Kidney (tissue), 22 donors: ENCODE measurements at places on chromosomes 7 and 10.
A peak's percentile ranks its signal among the peaks of the same experiment; 100 is the strongest.

GRCh38 chr10:71285180-71285545 is 33.9 kb upstream of the SLC29A3 start:
- DNase-seq: no peak

DNA sequence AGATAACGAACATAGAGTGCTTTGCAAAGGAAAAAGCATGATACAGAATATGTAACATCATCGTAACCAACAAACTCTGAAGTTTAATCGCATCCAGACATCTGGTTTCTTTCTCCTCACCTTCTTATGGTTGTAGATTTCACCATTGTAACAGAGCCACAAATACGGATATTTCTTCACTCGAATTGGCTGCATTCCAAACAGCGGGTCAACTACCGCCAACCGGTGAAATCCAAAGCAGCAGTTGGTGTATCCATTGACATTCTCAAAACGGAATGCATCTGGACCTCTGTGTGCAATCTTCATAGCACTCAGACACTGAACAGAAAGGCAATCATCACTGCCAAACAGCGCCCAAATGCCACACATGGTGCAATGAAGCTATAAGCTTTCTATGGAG is 3.4 kb downstream of the ASNS start:
- no peak for DNase-seq

GRCh38 chr10:20970708-20971107 is 73.6 kb upstream of the NEBL start:
- DNase-seq: no peak

DNA sequence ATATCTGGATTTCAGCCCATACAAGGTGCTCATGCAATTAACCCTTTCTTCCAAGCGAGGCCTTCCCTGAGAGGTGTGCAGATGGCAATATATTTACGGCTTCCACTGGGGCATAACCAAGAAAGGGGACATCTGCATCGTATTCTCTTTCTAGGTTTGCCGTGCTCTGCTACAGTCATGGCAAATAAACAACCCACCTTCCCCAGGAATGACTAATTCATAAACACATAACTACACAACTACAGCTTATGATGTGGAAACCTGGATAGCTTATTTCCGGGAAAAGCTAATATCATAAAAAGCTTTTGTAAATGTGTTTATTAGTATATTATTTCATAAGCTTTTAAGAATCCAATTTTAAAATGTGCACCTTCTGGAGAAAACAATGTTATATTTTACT is 120.0 kb downstream of the CAMK1D start:
- no peak for DNase-seq

GRCh38 chr7:135493362-135493761 is 16.5 kb downstream of the CNOT4 start:
- no peak for DNase-seq

GRCh38 chr7:151934584-151934983 is 21.7 kb upstream of the GALNTL5 start:
- no peak for DNase-seq

DNA sequence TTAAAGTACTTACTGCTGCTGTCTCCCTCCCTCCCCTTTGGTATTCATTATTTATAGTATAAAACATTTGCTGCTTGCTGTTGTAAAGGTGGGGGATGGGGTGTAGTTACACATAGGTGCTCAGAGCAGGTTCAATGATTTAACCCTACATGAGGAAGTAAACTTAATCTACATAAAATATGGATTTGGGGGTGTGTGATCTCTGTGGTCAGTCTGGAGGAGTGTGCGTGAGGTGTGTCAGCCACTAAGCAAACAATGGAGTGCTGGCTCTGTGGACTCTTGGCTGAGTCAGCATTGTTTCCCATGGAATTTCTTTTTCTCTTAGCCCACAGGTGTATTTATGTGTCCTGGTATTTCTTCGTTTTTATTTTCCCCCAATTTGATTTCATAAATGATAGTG is 133.9 kb downstream of the AUTS2 start:
- DNase-seq: no peak

DNA sequence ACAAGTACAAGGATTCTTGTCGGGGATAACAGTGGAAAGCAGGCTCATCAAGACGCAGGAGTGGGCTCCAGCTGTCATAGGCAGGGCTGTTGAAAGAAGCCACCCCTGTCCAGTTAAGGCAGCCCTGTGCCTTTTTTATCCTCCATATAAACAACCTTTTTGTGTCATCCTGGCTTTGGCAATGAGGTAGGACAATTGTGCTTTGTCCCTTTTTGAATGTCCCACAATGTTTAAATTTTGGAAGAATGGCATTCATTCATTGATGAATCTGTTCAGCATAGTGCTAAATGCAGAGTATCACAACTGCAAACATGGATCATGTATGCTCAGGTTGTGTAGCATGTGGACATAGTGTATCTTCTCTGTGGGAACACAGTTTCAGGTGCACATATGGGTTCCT is 66.7 kb downstream of the UBE3C start:
- no peak for DNase-seq

DNA sequence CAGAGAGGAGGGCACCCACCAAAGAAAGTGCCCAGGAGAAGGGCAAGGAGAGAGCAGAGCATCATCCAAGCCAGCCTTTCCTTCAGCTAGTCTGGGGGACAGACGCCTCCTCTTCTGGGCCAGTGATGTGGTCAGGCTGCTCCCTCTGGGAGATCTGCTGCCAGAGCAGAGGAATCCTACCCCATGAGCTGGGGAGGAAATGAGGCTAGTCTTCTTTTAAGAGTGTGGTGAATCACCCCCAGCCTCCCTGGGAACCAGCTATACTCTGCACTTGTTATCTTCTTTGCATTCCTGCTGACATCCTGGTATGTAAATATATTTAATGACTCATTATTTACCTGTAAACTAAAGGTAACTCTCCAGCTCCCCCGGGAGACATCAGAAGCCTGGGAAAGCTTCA is 41.6 kb upstream of the EPHB6 start:
- no peak for DNase-seq

DNA sequence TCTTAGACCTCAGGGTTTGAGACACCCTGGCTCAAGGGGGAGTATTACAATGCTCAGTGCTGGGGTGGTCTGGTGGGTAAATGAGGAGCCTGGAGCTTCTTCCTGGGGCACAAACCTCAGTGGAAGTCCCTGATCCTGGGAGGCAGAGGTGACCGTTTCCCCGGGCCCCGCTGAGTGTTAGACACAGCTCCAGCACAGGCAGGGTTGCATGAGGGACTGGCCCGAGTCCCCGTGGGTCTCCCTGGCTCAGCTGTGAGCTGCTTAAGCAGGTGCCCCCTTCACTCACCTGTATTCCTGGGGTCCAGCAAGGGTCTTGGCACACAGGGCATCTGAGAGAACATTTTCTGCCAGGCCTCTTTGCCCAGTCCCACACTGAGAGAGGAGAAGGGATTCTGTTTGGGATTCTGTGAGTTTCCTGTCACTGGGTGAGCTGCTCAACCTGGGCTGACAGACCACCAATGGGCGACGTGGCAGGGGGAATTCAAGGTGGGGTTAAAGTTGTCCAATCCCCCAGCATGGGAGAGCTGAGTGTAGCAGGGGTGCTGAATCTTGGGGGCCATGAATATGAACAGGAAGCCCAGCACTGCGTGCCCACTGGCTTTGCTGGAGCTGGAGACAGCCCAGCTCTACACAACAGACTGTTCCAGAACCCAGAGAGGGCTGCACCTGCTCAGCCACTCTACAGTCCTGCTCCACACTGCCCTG is 29.9 kb downstream of the DDIT4 start:
- no peak for DNase-seq

GRCh38 chr7:23804707-23805106 is 94.7 kb downstream of the STK31 start:
- DNase-seq: no peak

GRCh38 chr10:70380350-70381135 is 1.9 kb downstream of the LRRC20 start:
- no peak for DNase-seq

DNA sequence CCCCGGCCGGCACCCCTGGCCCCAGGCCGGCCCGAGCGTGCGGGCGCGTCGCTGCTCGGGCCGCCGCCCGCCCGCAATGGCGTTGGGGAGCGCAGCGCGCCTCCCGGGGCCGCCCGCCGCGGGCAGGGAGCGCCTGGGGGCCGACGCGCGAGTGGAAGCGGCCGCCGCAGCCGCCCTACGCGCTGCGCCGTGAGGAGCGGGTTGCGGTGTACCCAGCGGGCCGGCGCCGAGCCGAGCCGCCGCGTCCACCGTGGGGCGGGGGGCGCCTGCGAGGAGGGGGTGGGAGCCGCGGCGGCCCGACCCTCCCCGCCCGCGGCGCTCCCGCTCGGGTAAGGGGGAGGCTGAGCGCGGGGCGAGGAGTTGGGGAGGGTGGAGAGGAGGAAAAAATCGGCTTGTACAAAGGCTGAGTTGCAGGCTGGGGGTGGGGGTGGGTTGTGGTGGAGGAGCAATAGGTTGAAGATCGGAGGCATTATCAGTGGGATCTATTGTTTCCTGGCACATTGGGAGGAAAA is 473 bp downstream of the PPP1R9A start:
- peak; percentile 81 for DNase-seq

GRCh38 chr10:72809006-72809405 is 84.5 kb upstream of the OIT3 start:
- DNase-seq: no peak

DNA sequence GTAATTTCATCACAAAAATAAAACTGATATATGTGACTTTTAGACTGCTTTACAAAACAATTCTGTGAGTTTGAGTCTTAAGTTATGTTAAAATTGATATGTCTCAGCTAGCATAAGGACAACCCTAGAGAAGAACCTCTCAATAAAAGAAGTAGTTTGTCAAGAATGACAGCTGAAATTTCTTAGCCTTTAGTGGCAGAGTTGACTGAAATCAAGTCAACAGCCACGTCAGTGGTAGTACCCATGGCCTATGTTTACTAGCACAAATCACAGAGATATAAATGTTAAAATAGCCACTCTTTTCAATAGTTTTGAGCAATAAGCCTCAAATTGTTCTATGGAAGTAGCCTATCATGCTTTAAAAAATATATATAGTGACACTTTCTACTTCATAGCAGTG is 138.9 kb upstream of the FERD3L start:
- DNase-seq: no peak

- no peak for DNase-seq
Observed at GRCh38 chr7:118573085-118573484, 348.6 kb downstream of the ANKRD7 start.

DNA sequence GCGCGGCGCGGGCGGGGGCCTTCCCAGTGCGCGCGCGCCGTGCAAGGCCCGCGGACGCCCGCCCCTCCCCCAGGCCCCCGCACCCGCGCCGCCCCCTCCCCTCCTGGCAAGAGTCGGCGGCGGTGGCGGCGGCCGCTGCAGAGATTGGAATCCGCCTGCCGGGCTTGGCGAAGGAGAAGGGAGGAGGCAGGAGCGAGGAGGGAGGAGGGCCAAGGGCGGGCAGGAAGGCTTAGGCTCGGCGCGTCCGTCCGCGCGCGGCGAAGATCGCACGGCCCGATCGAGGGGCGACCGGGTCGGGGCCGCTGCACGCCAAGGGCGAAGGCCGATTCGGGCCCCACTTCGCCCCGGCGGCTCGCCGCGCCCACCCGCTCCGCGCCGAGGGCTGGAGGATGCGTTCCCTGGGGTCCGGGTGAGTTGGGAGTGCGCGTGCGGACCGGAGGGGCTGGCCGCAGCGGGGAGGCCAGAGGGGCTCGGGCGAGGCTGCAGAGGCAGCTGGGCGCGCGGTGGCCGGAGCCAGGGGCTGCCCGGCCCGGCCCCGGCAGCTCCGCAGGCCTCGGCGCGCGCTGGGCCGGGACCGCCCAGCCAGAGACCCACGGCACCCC is at the start of gene BMPR1A:
Gene BMPR1A (plus strand): TSS at position 109 of the 602 bp plus-strand sequence. CDS start 119,400 bp downstream, outside the sequence.
- DNase-seq: no peak

- DNase-seq: no peak
Observed at GRCh38 chr10:44046605-44047004, 338.3 kb downstream of the CXCL12 start.

DNA sequence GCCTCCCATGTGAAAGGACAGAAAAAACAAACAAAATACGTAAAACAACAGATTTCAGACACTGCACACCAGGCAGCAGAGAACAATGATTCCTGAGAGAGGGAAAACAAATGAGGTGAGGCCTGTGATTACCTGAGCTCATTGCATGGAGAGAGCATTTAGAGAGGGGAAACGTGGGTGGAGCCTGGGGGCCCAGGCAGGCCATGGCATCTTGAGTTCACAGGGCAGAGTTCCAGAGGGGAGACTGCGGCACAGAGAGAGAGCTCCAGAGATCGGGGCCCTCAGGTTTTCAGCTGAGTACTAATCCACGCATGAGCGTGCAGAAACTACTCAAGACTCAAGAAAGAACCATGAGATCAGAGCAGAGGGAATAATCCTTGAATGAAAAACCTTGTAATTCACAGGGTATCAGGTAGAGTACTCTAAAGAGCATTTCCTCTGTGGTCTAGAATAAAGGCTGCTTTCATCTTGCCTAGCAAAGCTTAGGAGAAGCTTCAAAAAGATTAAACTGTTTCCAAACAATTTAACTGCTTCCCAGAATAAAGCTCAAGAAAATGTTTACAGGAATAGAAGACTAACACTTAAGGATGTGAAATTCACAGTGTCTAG is 46.6 kb upstream of the ARHGAP12 start:
- no peak for DNase-seq

- DNase-seq: no peak
Observed at GRCh38 chr7:20128001-20128400, 89.2 kb downstream of the MACC1 start.

GRCh38 chr7:23022258-23022769 is 8.4 kb upstream of the HYCC1 start:
- DNase-seq: peak; percentile 80

GRCh38 chr10:5385224-5385623 is 19.4 kb downstream of the TUBAL3 start:
- DNase-seq: no peak

DNA sequence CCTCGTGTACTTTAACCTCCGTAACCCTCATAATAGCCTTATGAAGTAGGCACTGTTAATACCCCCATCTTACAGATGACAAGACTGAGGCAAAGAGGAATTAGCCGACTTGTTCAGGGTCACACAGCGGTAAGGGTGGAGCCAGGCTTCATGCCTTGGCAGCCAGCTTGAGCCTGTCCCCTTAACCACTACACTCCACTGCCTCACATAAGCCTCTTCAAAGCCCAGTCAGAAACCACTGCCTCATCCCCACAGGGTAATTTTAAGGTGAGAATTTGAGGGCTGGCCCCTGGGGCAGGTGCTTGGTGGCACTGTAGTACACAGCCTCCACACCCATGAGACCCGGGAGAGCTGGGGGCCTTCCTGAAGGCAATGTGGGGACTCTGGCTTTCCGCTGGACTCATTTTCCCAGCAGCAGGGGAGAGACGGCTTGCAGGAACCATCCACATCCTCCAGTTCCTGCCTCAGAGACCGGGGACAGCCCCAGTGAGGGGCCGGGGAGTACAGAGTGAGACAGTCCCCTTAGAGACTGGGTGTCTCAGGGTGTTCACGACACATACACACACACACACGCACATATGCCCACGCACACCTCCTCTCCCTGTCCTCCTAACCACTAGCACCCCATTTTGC is 7.6 kb upstream of the C10orf105 start:
- DNase-seq: no peak
